ENCODE measurements at places on chromosomes 1 and 21. TPM values are rescaled to one million over a fixed set of nuclear protein-coding genes. Genes with fewer than 3 reads are reported as not detected.

Gene LIX1L
- total RNA-seq: 15.2 TPM

Gene CASQ2
- not detected for total RNA-seq

Gene SLFNL1
- 0.02 TPM for total RNA-seq

Gene CD1C
- not detected for total RNA-seq

Gene PLD5
- total RNA-seq: 2.2 TPM

Gene LCE2B
- total RNA-seq: not detected

Gene LINGO4
- not detected for total RNA-seq

Gene ADORA1
- 0.56 TPM for total RNA-seq

Gene CNKSR1
- 0.11 TPM for total RNA-seq

Gene OR2W3
- not detected for total RNA-seq

Gene ANGPTL1
- total RNA-seq: not detected

Gene KPRP
- not detected for total RNA-seq

Gene KRTAP12-4
- not detected for total RNA-seq

Gene MORC3
- 5.9 TPM for total RNA-seq

Gene ZNF691
- 6.4 TPM for total RNA-seq

Gene RPE65
- not detected for total RNA-seq

Gene SMCP
- not detected for total RNA-seq

Gene MACO1
- 9.6 TPM for total RNA-seq

Gene LRRC38
- total RNA-seq: 0.11 TPM

Gene PLOD1
- 86.7 TPM for total RNA-seq
